T-helper 22 cell (primary cell): ENCODE measurements at places on chromosomes 5 and 9.

- DNase-seq, result peak; percentile 38
Observed at GRCh38 chr5:68255305-68256120, 40.0 kb downstream of the PIK3R1 start.

- DNase-seq, result no peak
Observed at GRCh38 chr5:61290791-61291210, 41.3 kb upstream of the ZSWIM6 start.

DNA sequence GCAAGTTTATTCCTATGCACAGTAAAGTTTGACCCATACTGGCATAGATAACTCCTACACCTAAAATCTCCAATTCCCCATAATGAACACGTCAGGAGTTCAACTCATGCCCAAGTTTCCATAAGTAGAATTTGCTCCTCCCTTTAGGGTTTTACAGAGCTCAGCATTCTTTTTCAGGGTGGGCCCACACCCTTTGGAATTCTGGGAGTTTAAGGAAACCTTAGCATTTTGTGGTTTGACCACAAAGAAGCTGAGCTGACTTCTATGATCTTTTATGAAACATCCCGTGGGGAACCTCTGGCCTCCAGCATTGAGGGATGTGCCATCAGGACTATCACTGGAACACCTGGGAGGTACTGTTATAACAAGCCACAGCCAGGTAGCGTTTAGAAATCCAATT lies 220.6 kb upstream of the MAP3K1 start:
- DNase-seq, result no peak

DNA sequence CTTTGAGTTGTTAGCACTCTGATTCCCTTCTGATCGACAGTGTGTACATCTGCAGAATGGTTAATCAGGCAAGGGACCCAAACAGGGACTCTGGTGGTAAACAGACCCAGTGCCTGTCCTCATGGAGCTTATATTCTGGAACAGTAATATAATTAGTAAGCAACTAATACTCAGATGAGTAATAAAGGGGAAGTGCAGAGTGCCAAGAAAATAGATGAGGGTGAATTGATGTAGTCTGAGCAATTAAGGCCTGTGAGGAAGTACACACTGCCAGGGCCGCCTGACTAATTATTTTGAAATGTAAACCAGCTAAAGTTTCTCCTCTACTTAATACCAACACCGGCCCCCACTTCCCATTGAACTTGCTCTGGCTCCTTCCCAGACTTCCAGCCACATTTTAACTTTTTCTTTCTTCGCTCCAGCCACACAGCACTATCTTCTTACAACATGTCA lies 4.2 kb downstream of the DHX29 start:
- DNase-seq, result no peak

GRCh38 chr9:25864509-25864908 lies 186.3 kb upstream of the TUSC1 start:
- no peak for DNase-seq

- DNase-seq, result no peak
Observed at GRCh38 chr5:113678924-113679575, 165.6 kb downstream of the YTHDC2 start.
